ENCODE measurements at places on chromosomes 7 and 10.

GRCh38 chr10:32957341-32958084 lies 517 bp downstream of the ITGB1 start:
- H3K27ac ChIP-seq: peak overlapping the region; percentile 97
- peak overlapping the region; percentile 98 for H3K4me3 ChIP-seq
- H3K27me3 ChIP-seq: no peaks in the 10 kb centered on the region
- H3K36me3 ChIP-seq: no peaks in the 10 kb centered on the region

GRCh38 chr7:22713463-22713862 lies 13.5 kb upstream of the IL6 start:
- H3K4me3 ChIP-seq: no peak overlapping the region
- DNase-seq: no peak
- no peaks in the 10 kb centered on the region for H3K36me3 ChIP-seq
- H3K4me1 ChIP-seq: no peaks in the 10 kb centered on the region

GRCh38 chr10:102916173-102916572 lies 1.9 kb upstream of the CNNM2 start:
- no peak for DNase-seq
- H3K27ac ChIP-seq: no peak overlapping the region
- H3K4me3 ChIP-seq: no peak overlapping the region
- no peaks in the 10 kb centered on the region for H3K27me3 ChIP-seq
- H3K4me1 ChIP-seq: peaks cover 1% of the 10 kb centered on the region

- H3K27ac ChIP-seq: no peak overlapping the region
- H3K36me3 ChIP-seq: no peaks in the 10 kb centered on the region
- H3K4me3 ChIP-seq: no peak overlapping the region
- peaks cover 34% of the 10 kb centered on the region for H3K27me3 ChIP-seq
- peaks cover 5% of the 10 kb centered on the region for H3K4me1 ChIP-seq
These were observed 21.5 kb upstream of the GRIFIN start for GRCh38 chr7:2497500-2498336.

DNA sequence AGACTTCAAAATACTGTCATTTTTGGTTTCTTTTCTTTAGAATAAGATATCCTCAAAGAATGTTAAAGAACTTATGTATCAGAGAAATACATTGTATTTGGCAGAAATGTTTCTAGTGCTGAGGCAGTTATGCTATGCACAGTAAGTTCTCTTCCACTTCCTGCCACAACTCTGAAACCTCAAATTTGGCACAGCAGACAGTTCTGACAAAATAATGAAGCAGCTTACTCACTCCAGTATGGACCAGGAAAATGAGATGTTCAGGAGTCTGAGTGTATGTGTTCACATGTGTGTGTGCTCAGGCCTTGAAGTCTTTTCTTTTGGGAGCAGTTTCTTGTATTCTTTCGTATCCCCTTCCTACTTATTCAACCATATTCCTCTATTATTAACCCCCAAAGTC lies 197.0 kb upstream of the AGK start:
- H3K4me1 ChIP-seq: no peaks in the 10 kb centered on the region
- no peaks in the 10 kb centered on the region for H3K27me3 ChIP-seq
- DNase-seq: no peak

DNA sequence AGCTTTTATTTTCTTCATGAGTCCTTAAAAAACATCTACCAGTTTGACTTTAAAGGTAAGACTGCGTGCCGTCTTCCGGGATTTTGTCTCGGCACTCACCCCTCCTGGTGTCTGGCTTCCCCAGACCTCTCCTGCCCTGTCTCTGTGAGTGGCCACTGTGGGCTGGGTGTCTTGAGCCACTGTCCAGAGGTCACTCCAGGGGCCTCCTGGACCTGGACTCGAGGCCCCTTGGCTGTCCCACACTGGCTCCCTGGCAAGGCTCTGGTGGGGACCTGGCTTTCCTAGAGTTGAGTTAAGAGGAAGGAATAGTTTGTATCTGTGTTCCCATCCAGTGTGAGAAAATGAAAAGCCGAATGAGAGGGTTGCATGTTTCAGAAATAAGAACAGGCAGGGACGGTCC lies 95.5 kb downstream of the NKX6-2 start:
- no peak for DNase-seq
- H3K4me3 ChIP-seq: no peak overlapping the region
- H3K36me3 ChIP-seq: no peaks in the 10 kb centered on the region

DNA sequence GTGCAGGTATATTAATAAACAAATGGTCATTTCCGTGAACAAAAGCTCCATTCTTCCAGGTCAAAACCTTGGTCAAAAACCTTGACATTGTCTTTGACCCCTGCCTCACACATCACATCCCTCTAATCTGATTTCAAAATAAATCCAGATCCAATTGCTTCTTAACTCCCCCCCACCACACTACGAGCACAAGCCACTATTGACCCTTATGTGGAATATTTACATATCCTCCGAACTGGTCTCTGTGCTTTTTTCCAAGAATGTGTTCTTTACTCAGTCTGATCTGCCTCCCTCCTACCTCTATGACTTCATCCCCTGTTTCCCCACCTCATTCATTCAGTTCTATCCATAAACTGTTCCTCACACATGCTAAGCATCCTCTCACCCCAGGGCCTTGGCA lies 313.6 kb upstream of the NPVF start:
- H3K4me1 ChIP-seq: no peaks in the 10 kb centered on the region
- no peak for DNase-seq
- H3K27me3 ChIP-seq: no peaks in the 10 kb centered on the region
- no peak overlapping the region for H3K27ac ChIP-seq

DNA sequence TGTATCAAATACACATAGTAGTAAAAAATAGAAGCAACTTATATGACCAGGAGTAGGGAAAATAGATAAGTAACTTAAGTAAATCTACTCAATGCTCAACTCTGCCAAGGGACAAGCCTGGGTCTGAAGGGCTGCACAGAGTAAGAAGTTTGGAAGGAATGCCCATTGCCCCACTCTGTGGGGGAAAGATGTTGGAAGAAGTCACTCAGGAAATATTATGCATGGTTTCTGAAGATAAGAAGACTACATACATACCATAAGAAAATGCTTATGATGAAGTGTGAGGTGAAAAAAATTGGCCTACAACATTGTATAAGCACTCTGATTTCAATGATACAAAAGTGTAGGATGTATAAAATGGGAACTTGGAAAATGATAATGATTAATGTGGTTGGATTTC lies 54.0 kb downstream of the LAMB4 start:
- H3K4me1 ChIP-seq: peaks cover 19% of the 10 kb centered on the region
- no peak for DNase-seq
- H3K36me3 ChIP-seq: no peaks in the 10 kb centered on the region
- H3K27ac ChIP-seq: no peak overlapping the region
- H3K4me3 ChIP-seq: no peak overlapping the region
- no peaks in the 10 kb centered on the region for H3K27me3 ChIP-seq

GRCh38 chr7:25831062-25831691 lies 320.8 kb upstream of the NFE2L3 start:
- peak overlapping the region; percentile 51 for H3K27ac ChIP-seq
- no peaks in the 10 kb centered on the region for H3K36me3 ChIP-seq
- H3K4me1 ChIP-seq: peaks cover 21% of the 10 kb centered on the region
- no peak for DNase-seq
- H3K27me3 ChIP-seq: no peaks in the 10 kb centered on the region

DNA sequence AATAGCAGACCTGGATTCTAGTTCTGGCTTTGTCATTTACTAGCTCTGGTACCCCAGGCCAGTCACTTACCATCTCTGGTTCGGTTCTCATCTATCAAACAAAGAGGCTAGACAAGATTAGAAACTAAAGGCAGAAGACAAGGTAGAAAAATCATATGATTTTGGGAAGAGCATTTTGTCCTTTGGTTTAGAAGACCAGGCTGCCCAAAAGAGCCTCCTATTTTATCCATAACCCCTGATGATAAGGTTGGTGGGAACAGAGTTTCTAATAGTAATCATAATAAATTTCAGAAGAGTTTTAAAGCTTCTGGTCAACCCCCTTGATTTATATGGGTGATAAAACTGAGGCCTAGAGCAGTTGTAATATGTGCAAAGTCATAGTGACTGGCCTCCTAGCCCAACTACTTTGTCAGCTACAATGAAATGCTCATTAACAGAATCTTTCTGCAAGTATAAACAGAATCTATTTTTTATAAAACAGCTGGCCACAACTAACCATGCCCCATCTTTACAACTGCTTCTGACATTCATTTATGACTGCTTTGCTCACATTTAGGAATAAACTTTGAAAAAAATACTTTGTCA lies 23.4 kb downstream of the COX15 start:
- H3K27ac ChIP-seq: peak overlapping the region; percentile 71
- H3K4me1 ChIP-seq: no peaks in the 10 kb centered on the region
- no peaks in the 10 kb centered on the region for H3K36me3 ChIP-seq
- H3K4me3 ChIP-seq: no peak overlapping the region
- no peak for DNase-seq
- no peaks in the 10 kb centered on the region for H3K27me3 ChIP-seq

GRCh38 chr10:77101341-77101740 lies 536.3 kb downstream of the KCNMA1 start:
- no peak overlapping the region for H3K27ac ChIP-seq
- H3K27me3 ChIP-seq: no peaks in the 10 kb centered on the region
- no peak overlapping the region for H3K4me3 ChIP-seq
- no peak for DNase-seq
- no peaks in the 10 kb centered on the region for H3K36me3 ChIP-seq
- no peaks in the 10 kb centered on the region for H3K4me1 ChIP-seq

- no peak for DNase-seq
- H3K27me3 ChIP-seq: no peaks in the 10 kb centered on the region
- no peaks in the 10 kb centered on the region for H3K36me3 ChIP-seq
- H3K4me3 ChIP-seq: no peak overlapping the region
- no peak overlapping the region for H3K27ac ChIP-seq
- H3K4me1 ChIP-seq: no peaks in the 10 kb centered on the region
These were observed 23.6 kb downstream of the PIP4K2A start for GRCh38 chr10:22690614-22691431.

DNA sequence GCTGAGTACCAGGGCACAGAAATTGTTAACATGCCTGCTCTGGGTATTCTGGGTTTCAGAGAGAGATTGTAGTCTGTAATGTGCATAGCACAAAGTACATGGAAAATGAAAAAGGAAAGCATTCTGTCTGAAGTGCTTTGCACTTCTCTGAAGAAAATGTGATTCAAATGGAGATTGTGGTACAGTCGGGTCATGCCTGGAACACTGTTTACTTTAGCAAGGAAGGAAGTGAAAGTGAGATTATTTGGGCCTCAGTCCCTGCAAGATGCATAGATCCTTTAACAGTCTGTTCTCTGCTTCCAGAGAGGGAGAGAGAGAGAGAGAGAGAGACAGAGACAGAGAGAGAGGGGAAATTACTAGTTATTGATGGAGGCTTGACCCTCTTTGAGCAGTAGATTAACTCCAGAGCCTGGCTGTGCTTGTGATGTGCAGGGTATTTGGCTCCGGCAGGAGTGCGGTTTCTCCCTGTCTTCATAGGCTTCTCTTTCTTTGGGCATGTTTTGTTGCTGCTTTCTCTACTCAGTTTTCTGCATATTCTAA lies 5.4 kb downstream of the VWC2 start:
- H3K27me3 ChIP-seq: peaks cover 33% of the 10 kb centered on the region
- DNase-seq: no peak
- peaks cover 19% of the 10 kb centered on the region for H3K4me1 ChIP-seq
- H3K36me3 ChIP-seq: no peaks in the 10 kb centered on the region

DNA sequence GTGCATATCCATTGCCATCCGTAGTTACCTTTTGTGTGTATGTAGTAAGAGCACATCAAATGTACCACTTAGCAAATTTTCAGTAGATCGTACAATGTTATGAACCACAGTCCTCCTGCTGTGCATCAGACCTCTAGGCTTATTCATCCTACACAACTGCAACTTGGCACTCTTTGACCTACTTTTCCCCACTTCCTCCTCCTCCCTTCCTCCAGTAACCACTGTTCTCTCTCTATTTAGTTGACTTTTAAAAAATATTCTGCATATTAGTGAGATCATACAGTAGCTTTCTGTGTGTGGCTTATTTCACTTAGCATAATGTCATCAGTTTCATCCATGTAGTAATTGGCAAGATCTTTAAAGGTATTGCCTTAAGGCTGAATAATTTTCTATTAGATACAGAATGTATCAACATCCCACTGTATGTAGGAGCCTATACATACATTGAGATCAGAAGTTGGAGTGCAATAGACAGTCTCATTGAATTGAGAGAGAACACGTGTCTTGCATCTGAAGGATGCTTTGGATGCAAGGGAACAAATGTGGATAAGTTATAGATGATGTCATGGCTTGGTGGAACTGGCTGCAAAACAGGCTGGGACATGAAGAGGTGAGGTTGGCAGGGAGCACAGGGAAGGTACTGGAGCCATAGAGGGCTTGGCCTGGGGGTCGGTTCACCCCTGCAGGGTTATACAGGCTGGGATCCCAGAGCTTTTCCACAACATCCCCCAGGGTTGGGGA lies 83.0 kb upstream of the FAM180A start:
- no peaks in the 10 kb centered on the region for H3K36me3 ChIP-seq
- H3K4me3 ChIP-seq: no peak overlapping the region
- H3K27me3 ChIP-seq: no peaks in the 10 kb centered on the region
- no peaks in the 10 kb centered on the region for H3K4me1 ChIP-seq

GRCh38 chr7:120475994-120476393 lies 203.0 kb downstream of the KCND2 start:
- H3K27me3 ChIP-seq: no peaks in the 10 kb centered on the region
- H3K36me3 ChIP-seq: no peaks in the 10 kb centered on the region
- H3K27ac ChIP-seq: no peak overlapping the region
- no peaks in the 10 kb centered on the region for H3K4me1 ChIP-seq

DNA sequence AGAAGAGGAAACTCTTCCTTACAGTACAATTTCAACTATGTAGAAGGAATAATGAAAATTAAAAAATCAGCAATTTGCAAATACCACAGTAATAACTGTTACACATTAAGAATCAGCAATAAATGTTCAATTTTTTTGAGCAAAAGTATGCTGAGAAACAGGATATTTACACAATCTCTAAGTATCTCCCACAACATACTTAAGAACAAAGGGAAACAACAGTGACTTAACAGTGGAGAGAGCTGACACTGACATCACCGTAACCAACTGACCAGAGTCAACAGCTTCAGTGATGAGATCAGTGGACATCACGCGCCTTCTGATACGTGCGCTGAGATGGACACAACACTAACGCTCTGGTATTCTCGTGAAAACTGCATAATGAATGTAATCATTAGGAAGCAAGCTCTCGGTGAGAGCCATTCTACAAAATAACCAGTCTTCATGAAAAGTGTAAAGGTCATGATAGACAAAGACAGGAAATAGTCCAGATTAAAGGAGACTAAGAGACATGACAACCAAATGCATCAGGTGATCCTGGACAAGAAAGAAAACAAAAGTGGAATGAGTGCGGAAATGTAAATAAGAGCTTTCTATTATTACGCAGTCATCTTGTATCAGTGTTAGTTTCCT lies 82.6 kb downstream of the PIP4K2A start:
- H3K36me3 ChIP-seq: no peaks in the 10 kb centered on the region
- H3K27ac ChIP-seq: peak overlapping the region; percentile 52
- no peak for DNase-seq
- no peak overlapping the region for H3K4me3 ChIP-seq
- H3K4me1 ChIP-seq: no peaks in the 10 kb centered on the region
- H3K27me3 ChIP-seq: no peaks in the 10 kb centered on the region

GRCh38 chr10:91190876-91191583 lies 29.4 kb upstream of the PCGF5 start:
- no peaks in the 10 kb centered on the region for H3K36me3 ChIP-seq
- H3K4me3 ChIP-seq: no peak overlapping the region
- H3K27ac ChIP-seq: no peak overlapping the region
- no peaks in the 10 kb centered on the region for H3K4me1 ChIP-seq

GRCh38 chr7:137798073-137798763 lies 48.6 kb downstream of the DGKI start:
- no peak overlapping the region for H3K27ac ChIP-seq
- no peaks in the 10 kb centered on the region for H3K4me1 ChIP-seq
- no peaks in the 10 kb centered on the region for H3K36me3 ChIP-seq
- H3K27me3 ChIP-seq: no peaks in the 10 kb centered on the region

- no peaks in the 10 kb centered on the region for H3K4me1 ChIP-seq
- H3K27ac ChIP-seq: no peak overlapping the region
- H3K4me3 ChIP-seq: no peak overlapping the region
- DNase-seq: no peak
- no peaks in the 10 kb centered on the region for H3K36me3 ChIP-seq
These were observed 226.4 kb downstream of the BUB3 start for GRCh38 chr10:123380491-123381085.

Measured in transverse colon (tissue), 4 donors.